ENCODE measurements at places on chromosomes 3 and 15. TPM values are rescaled to one million over a fixed set of nuclear protein-coding genes. Genes with fewer than 3 reads are reported as not detected.

The CLDN11 gene
- 2.4 TPM for total RNA-seq

The IMPG2 gene
- total RNA-seq = 0.82 TPM

DNA sequence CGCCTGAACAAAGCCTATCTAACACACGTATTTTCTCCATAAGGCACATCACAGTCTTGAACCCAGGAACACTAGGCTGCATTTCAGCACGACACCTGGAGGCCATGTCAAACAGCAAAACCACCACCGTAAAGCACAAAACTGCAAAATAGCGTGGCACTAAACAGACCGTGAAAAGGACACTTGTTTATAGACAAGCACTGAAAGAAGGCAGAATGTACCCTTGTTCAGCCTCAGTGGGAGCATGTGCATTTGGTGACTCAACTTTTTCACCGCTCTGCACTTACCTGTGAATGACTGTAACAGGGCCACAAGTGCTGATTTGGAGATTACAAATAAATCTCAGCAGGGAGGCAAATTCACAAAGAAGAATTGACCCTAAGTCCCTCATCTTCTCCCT, 80.8 kb downstream of the ISG20 start:
- DNase-seq = no peak

DNA sequence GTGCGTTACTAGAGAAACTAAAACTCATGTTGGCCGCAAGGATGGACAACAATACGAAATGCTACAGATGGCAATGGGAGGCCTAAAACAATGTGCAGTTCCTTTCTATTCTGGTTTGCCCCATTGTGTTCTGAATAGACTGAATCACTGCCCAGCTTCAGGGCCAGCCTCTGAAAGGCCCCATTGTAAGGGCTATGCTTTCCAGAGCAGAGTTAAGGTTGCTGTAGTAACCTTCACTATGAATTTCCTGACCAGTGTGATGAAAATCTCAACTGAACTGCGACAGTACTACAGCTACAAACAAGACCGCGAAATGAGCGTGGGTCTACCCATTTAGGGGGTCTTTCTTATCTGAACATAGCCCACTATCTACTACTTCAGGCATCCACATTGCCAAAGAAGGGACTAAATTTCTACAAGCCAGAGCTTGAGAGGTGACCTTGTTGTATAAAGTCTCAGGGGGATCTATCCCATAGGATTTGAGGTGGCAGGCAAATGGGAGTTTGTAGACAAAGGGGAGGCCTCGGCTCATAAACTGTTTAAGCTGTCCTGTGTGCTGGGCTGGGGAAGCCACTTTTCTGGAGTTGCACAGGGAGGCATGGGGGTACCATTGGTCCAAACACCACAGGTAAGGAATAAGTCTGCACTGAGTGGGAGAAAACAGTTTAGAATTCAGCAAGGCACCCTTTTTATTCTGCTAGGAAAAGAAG, 80.1 kb downstream of the MYO1E start:
- no peak for DNase-seq

GRCh38 chr3:95923496-95924210, 890.7 kb upstream of the EPHA6 start:
- DNase-seq = no peak

GRCh38 chr15:66761726-66762595, 59.9 kb downstream of the SMAD6 start:
- no peak for DNase-seq

GRCh38 chr3:50737906-50738598, 63.3 kb downstream of the DOCK3 start:
- DNase-seq = no peak

DNA sequence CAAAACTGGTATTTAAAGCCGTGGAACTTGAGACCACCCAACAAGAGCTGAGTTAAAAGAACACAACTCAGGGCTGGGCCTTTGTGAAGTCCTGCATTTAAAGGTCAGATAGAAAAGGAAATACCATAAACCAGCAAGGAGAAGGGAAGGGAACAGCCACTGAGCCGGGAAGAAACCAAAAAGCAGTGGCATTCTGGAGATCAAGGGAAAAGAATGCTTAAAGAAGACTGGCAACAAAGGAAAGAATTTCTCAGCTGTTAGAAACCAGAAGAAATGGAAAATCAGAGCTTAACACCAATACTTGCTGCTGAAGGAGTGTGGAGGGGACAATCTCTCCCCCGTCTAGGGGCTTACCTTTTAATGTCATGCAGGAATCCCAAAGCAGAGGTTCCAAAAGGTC, 247.4 kb upstream of the CHRNA7 start:
- DNase-seq = no peak

GRCh38 chr15:85753791-85754452, 40.8 kb downstream of the KLHL25 start:
- no peak for DNase-seq

- DNase-seq = no peak
Measured at GRCh38 chr15:76070921-76071635, 11.3 kb downstream of the TMEM266 start.

GRCh38 chr3:160577556-160578195, 12.3 kb upstream of the KPNA4 start:
- no peak for DNase-seq

Measured in progenitor cell of endocrine pancreas (in vitro differentiated cells).